HCT116 (cell line): ENCODE measurements at places on chromosomes 1 and 21. TPM values are rescaled to one million over a fixed set of nuclear protein-coding genes. Genes with fewer than 3 reads are reported as not detected.

DNA sequence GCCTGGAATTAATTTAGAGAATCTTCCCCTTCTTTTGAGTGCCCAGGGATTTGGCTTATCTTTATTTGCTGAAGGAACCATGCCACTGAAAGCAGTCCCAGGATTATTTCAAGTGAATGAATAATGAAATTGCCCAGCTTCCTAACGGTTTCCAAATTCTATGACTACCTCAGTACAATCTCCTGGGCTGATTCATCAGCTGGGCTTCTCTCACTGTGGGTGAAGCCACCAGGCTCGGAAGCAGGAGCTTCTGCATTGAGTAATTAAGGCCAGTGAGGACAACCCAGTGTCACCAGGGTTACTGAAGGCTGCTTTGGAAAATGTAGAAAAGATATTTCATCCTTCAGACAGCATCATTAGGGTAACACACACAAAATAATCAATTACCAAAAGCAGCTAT lies 169.8 kb downstream of the DAB1 start:
- H3K27me3 ChIP-seq = no peaks in the 10 kb centered on the region
- H3K4me3 ChIP-seq = no peak overlapping the region
- no peaks in the 10 kb centered on the region for H3K36me3 ChIP-seq
- DNase-seq = no peak

DNA sequence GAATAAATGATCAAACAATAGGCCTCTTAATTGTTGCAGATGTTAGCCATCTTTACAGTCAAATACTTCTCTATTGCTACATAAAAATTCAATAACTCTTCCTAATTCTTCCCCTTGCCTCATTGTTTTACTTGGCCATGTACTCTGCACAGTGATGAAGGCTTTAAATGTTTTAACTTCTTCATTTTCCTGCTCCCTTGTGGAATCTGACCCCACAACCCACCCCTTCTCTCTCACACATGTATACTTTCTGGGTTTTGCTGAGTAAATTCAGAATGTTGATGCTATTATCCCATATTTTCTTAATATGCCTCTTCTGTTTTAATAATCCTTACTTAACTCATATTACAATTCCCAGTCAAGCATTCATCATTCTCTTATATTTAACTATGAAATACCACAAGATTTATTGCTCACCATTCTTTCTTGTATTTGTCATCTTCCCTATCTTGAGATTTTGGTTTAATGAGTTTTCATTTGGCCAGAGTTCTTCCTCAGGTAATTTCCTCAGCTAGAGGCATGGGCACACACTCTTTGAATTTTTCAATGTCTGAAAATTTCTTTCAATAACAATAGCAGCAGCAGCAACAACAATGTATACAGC lies 327.8 kb upstream of the USP24 start:
- no peak overlapping the region for H3K27ac ChIP-seq
- DNase-seq = no peak
- no peaks in the 10 kb centered on the region for H3K27me3 ChIP-seq
- H3K36me3 ChIP-seq = no peaks in the 10 kb centered on the region
- H3K4me3 ChIP-seq = no peak overlapping the region

DNA sequence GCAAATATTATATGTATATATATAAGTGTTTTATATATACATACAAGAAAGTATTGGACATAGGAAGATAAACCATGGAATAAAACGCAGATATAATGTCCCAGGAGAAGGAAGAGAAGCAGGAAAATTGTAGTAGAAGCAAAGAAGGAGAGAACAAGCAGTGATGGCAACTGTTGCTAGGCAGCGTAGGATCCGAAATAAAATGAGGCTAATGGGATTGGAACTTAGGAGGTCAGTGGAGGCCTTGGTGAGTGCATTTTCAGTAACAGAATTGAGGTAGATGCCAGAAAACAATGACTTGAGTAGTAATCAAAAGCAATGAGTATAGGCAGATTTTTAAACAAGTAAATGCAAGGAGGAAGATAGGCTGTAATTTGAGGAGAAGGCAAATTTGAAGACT lies 265.8 kb downstream of the LRRC7 start:
- no peak for DNase-seq
- no peak overlapping the region for H3K4me3 ChIP-seq
- no peaks in the 10 kb centered on the region for H3K27me3 ChIP-seq
- no peaks in the 10 kb centered on the region for H3K36me3 ChIP-seq
- no peaks in the 10 kb centered on the region for H3K4me1 ChIP-seq

The SMCP gene
- not detected for total RNA-seq

DNA sequence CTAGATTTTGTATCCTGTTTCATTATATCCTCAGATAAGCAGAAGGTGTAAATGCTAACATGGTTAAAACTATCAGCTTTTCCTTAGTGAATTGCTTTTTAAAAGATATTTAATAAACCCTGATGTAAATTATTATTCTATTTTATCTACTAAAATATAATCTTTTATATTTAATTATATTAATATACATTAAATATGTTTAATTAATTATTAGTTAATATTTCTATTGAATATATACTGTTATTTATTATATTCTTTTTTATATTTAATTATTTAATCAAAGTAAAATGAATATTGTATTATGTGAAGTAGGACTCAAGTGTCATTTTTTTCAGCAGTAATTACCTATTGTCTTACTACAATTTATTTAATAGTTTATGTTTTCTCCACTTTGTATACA lies 179.7 kb upstream of the ADGRL4 start:
- no peaks in the 10 kb centered on the region for H3K36me3 ChIP-seq
- no peak overlapping the region for H3K27ac ChIP-seq
- peaks cover 12% of the 10 kb centered on the region for H3K4me1 ChIP-seq
- H3K4me3 ChIP-seq = no peak overlapping the region

DNA sequence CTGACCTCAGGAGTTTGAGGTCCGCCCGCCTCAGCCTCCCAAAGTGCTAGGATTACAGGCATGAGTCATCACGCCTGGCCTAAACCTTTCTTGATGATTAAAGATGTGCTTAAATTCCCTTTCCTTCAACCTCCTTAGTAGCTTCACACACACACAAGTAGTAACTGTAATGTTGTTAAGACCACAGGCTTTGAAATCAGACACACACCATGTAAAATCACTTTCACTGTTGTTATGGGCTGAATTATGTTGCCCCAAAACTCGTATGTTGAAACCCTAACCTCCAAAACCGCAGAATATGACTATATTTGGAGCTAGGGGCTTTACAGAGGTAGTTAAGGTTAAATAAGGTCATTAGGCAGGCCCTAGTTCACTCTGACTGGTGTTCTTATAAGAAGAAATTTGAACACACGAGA lies 180.2 kb downstream of the NR5A2 start:
- H3K27me3 ChIP-seq = no peaks in the 10 kb centered on the region
- H3K4me3 ChIP-seq = no peak overlapping the region
- no peaks in the 10 kb centered on the region for H3K36me3 ChIP-seq
- H3K27ac ChIP-seq = no peak overlapping the region
- H3K4me1 ChIP-seq = peaks cover 16% of the 10 kb centered on the region

The RNU1-4 gene
- 1,685 TPM for total RNA-seq

The GPX7 gene
- total RNA-seq = not detected

- DNase-seq = no peak
- no peaks in the 10 kb centered on the region for H3K27me3 ChIP-seq
- peaks cover 28% of the 10 kb centered on the region for H3K4me1 ChIP-seq
- H3K36me3 ChIP-seq = no peaks in the 10 kb centered on the region
Observed at GRCh38 chr1:117826119-117826518, 103.3 kb downstream of the GDAP2 start.

GRCh38 chr1:163789911-163790310 lies 468.2 kb downstream of the NUF2 start:
- no peak overlapping the region for H3K4me3 ChIP-seq
- H3K4me1 ChIP-seq = no peaks in the 10 kb centered on the region
- no peak overlapping the region for H3K27ac ChIP-seq
- H3K36me3 ChIP-seq = no peaks in the 10 kb centered on the region; the same call in 1 of the 2 replicates

The TMPRSS15 gene
- not detected for total RNA-seq

DNA sequence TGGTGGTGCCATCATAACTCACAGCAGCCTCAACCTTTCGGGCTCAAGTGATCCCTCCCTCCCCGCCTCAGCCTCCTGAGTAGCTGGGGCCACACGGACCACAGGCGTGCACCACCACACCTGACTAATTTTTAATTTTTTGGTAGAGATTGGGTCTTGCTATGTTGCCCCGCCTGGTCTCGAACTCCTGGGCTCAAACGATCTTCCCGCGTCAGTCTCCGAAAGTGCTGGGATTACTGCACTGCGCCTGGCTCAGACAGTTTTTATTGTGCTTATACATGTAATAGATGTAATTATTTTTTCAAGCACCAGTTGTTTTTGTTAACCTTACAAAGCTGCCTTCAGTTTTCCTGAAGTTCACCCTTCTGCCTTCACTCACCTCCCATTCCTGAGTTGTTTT lies 38.0 kb upstream of the HMGN1 start:
- H3K4me3 ChIP-seq = no peak overlapping the region
- DNase-seq = no peak
- no peak overlapping the region for H3K27ac ChIP-seq
- H3K36me3 ChIP-seq = peaks cover 4% of the 10 kb centered on the region; the same call in 1 of the 2 replicates
- H3K4me1 ChIP-seq = peaks cover 9% of the 10 kb centered on the region; the same call in 1 of the 2 replicates

DNA sequence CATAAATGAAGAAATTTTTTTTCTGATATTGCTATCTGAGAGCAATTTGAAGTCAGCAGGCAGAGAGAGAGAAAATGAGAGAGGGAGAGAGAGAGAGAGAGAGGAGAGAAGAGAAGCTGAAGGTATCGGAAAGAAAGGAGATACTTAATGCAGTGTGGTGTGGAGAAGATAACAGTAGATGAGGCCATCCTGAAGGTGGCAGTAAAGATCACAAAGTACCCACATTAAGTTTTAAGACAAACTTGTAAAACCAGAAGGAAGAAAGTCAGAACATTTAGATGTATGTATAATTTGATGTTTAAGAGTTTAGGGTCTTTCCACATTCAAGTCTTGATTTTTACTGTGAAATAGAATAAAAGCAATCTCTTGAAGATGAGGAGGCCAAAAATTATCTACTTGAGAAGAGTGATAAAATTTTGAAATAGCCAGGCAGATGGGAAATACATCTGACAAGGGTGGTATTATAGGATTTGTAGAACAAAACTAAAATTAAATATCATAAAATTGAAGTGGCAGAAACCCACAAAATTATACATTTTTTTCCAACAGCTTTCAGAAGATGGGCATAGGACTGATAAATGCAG lies 1753.4 kb downstream of the MRPL39 start:
- no peaks in the 10 kb centered on the region for H3K27me3 ChIP-seq
- no peak for DNase-seq
- no peak overlapping the region for H3K27ac ChIP-seq
- H3K4me3 ChIP-seq = no peak overlapping the region

GRCh38 chr1:234231061-234231892 lies 142.0 kb upstream of the COA6 start:
- H3K4me1 ChIP-seq = no peaks in the 10 kb centered on the region
- no peak overlapping the region for H3K27ac ChIP-seq
- DNase-seq = no peak
- no peak overlapping the region for H3K4me3 ChIP-seq
- no peaks in the 10 kb centered on the region for H3K27me3 ChIP-seq
